ENCODE measurements at places on chromosomes 6 and 20.

GRCh38 chr6:143695969-143696663, 18.4 kb downstream of the PHACTR2 start:
- DNase-seq, result no peak

DNA sequence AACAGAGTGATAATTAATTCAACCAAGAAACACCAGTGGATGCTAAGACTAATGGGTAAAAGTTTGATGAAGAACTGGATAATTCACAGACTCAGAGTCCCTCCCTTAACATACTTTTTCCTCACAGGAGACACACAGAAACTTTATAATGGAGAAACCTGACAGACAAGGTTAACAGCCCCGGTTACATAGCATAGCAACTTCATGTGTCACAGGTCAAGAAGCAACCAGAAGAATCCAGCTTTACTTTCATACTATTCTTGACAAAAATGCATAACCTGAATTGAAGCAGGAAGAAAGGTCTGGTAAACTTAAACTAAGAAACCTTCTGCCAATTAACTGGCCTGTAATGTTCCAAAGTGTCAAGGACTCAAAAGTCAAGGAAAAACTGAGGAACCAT, 375.9 kb downstream of the RNF144B start:
- DNase-seq, result no peak

DNA sequence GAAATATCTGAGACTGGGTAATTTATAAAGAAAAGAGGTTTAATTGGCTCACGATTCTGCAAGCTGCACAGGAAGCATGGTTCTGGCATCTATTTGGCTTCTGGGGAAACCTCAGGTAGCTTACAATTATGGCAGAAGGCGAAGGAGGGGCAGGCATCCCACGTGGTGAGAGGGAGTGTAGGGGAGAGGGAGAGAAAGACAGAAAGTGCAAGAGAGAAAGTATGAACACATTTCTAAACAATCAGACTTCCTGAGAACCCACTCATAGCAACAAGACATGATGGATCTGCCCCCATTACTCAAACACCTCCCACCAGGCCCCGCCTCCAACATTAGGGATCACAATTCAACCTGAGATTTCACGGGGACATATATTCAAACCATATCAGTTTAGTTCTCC, 107.4 kb downstream of the PERP start:
- no peak for DNase-seq

DNA sequence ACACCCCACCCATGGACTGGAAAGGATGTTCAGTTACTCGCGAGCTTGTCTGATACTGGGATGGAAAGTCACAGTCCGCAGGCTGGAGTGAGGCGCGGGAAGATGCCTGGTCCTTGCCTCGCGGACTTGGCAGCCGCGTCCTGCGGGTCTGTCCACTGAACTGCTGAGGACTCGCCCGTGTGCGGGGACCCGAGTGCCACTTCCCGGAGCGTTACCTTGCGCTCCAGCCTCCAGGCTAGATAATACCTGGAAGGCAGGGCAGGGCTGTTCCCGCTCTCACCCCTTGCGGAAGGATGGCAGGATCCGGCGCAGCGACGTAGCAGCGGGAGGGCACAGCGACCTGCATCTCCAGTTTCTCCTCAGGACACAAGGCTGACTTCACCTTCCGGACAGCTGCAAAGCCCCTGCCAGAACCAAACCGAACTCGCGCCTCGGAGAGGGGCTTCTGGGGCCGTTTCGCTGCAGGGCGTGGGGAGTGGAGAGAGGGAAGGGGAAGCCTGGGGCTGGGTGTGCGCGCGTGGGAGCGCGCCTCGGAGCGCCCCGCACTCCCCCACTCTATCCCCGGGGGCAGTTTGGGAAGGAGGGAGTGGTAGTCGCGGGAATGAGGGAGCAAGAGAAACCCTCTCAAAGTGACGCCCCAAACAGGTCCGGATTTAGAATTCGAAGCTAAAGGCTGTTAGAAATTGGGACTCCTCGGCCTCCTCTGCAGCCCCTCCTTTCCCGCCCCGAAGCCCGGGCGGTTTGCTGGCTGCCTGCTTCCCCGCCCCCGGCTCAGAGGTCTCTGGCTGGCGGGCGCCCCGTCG, at the start of gene KCNQ5:
TSS of gene KCNQ5 (plus strand) at position 774 of the 803 bp plus-strand sequence.
- no peak for DNase-seq

DNA sequence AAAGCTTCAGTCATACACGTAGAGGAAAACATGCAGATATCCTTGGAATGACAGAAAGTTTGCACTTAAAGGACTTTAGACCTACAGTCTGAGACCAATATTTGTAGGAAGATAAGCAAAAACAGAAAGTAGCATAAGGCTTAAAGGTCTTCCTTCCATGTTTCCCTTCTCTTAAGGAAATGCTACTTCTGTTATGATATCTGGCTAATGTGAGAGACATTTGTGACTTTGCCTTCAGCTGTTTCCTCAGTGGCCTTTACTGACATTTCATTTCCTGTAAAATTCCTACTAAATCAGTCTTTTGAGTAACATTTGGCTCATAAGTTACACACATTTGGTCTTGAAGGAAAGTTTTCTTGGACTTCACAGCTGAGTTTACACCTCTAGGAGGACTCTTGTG, 713.4 kb downstream of the TBC1D32 start:
- DNase-seq, result no peak
